ENCODE measurements at places on chromosomes 11 and 22.

DNA sequence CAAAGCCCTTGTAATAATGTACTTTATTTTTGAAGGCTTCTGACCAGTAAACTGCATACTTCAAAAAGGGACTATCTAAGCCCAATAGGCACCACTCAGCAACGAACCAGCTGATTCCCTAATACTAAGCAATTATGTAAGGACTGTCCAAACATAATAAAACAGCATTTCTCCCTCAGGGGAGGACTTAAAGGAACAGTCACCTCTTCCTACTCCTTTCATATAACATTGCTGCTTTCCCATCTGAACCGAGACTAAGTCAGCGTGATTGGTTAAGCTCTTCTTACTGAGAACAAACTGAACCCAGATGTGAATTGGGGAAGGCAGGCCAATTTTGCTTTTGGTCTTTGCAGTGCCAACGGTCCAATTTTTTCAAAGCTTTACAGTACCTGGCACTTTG lies 420.0 kb downstream of the METTL15 start:
- DNase-seq: no peak

DNA sequence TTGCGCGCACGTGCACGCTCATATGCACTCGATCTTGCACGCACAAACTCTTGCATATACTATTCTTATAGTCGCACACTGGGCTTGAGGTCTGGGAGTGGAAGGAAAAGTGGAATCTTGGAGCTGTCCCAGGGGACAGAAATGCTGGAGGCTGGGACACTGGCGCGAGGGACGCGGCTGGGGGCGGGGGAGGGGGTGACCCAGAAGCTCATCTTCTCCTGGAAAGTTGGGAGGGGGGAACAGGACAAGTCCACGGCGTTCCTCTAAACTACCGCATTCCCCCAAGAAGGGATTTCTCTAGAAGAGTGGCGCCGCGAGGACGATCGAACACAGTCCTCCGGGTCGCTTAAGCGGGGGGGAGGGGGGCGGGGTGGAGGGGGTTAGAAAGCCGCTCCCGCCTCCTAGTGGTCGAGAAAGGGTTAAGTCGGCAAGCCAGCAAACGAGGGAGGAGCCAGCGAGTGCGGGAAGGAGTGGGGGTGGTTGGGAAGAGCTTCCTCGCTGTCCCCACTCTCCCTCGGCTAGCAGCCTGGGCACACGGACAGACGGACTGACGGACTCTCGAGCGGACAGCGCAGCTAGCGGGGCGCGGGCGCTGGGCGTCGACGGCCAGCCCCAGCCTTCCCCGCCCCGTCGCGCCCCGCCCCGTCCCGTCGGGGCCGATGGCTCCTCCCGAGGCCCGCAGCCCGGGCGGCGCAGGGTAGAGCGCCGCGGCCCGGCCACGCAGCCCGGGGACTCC lies at the start of gene RTN4RL2:
Gene RTN4RL2 (plus strand): TSS at position 507 of the 736 bp plus-strand sequence. CDS start 338 bp downstream, outside the sequence.
- peak; percentile 47 for DNase-seq

DNA sequence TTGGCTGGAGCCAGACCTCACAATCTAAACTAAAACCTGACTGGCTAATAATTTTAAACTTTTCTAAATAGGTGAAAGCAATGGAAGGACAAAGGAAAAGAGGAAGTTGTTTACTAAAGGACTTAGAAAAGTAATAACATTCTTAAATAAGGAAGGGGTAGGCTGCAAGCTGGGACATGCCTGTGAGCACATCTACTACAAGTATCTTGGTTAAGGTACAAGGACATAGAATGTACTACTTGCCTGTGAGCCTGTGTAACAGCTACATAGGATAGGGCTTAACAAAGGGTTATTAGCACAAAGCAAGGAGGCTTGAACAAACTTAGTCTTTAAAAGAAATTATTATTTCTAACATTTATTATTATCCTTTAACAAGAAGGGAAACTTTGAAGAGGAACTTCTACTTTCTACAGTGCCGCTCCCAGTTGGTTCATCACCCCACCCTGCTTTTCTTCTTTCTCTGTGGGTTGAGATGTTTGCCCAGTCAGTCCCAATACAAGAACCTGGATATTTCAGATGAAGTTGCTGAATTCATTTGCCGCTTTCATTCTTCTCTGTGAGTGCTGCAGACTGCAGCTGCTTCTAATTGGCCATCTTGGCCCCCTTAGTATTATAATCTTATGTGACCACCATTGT lies 87.5 kb downstream of the PRMT3 start:
- no peak for DNase-seq

GRCh38 chr11:118899296-118899688 lies 15.6 kb downstream of the CXCR5 start:
- no peak for DNase-seq

DNA sequence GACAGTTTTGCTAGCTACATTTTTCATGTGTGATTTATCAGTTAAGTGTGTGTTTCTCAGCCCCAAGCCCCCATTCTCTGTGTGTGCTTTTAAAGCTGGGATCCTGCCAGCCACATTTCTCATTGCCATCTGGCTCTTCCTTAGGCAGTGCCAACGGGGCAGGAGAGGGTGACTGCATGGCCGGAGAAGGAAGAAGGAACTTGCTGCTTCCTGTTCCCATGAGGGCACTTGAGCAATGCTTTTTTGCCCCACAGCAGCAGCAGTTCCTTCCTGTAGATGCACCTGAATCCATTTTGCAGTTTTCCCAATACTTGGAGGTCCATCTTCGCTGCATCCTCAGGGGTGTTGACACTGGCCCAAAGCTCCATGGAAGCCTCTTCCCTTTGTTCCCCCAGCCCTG lies 37.5 kb downstream of the TNRC6B start:
- no peak for DNase-seq

DNA sequence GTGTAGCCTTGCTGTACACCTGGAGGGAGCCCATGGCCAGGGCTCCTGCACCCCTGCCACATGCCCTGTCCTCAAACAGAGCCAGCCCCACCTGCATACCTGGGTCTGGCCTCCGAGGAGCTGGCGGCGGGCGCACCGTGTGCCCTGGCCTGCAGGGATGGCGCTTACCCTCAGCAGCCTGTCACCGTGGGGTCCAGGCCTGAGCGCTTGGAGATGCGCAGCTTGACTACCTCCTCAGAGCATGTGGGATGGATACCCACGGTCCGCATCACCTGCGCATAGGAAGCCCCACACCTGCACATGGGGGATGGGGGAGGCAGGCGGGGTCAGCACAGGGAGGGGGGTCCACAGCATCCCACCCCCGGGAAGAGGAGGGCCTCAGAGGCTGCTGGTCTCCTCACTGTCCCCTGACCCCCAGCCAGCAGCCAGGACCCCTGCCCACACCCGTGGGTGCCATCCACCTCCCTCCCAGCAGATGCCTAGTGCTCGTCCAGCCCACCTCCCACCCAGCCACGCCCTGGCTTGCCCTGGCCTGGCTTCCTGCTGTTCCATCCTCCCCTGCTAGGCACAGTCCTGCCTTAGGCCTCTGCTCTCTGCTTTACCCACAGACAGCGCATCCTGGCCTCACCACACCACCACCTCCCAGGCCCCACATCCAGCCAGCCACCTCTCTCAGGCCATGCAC lies 22.4 kb upstream of the GNB1L start:
- DNase-seq: no peak

DNA sequence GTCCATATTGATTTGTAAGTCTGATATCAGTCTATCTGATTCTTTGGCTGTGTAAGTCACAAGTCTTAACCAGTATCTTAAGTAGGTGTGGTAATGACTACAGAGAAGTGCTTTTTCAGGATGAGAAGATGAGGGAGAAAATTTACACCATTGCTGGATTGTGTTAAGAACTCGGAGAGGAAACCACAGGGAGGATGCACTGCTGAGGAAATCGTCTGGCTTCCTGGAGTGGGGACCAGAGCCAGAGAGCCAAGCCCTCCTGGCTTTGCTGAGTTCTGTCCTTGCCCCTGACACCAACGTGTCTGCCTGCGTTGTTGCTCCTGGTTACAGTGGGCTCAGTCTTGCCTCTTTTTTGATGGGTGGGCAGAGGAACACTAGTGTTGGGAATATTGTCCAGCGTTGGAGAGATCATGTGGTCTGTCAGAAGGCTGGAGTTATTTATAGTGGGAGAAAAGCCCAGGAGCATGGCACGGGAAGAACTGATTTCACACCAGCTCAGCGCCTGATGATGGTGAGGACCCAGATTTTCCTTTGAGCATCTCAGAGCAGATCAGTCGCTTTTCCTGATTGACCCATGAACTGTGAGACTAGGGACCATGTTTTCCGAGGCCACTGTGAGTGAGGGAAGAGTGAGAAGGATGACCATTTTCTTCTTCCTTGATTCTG lies 29.6 kb downstream of the MARK2 start:
- no peak for DNase-seq

- DNase-seq: no peak
Measured at GRCh38 chr11:69353696-69354544, 60.0 kb downstream of the MYEOV start.

DNA sequence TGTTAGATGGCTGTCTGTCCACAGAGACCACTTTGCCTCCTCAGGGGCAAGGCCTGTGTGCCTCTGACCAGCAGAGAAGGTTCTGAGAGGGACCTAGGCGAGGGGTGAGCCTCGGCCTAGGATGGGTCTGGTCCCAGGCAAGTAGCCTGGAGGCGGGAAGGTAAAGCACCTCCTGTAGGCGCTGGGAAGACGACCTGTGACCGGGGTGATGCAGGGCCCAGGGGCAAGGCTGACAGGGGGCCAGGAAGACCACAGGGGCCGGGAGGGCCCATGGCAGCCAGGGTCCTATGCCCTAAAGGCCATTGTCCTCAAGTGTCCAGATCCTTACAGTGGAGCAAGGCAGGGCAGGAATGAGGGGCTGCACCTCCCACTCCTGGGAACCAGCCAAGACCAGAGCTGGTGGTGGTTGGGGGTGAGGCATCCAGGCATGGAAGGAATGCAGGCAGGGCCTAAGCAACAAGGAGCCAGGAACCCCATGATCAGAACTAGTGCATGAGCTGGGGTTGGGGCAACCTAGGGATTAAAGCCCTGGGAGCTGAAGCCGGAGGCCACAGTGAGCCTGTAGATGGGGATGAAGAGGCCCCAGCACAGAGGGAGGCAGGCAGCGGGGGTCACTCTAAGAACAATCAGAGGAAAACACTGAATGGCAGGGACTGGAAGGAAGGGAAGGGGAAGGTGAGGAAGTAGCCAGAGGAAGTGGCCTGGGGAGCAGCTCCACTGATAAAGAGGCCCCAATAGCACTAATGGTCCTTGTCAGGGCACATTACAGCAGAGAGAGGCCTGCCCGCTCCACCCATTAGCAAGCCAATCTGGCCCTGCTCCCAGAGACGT lies 32.9 kb upstream of the KLHL35 start:
- DNase-seq: no peak

DNA sequence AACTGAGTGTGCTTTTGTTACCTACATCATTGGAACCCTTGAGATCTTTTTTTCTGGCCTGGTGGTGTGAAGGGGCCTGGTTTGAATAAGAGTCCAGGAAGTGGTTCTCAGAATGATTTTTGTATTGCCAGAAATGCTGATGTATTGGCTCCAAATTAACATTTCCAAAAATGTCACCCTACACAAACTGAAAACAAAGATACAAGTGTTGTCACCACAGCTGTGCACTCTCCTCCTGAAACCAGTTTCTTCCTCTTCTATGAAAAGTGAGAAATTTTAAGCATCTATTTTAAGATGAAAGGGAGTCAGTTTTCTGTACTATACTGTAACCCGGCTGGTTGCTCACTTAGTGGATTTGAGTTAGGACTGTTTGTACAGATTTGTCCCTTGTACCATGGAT lies 218.8 kb downstream of the PGR start:
- DNase-seq: no peak

DNA sequence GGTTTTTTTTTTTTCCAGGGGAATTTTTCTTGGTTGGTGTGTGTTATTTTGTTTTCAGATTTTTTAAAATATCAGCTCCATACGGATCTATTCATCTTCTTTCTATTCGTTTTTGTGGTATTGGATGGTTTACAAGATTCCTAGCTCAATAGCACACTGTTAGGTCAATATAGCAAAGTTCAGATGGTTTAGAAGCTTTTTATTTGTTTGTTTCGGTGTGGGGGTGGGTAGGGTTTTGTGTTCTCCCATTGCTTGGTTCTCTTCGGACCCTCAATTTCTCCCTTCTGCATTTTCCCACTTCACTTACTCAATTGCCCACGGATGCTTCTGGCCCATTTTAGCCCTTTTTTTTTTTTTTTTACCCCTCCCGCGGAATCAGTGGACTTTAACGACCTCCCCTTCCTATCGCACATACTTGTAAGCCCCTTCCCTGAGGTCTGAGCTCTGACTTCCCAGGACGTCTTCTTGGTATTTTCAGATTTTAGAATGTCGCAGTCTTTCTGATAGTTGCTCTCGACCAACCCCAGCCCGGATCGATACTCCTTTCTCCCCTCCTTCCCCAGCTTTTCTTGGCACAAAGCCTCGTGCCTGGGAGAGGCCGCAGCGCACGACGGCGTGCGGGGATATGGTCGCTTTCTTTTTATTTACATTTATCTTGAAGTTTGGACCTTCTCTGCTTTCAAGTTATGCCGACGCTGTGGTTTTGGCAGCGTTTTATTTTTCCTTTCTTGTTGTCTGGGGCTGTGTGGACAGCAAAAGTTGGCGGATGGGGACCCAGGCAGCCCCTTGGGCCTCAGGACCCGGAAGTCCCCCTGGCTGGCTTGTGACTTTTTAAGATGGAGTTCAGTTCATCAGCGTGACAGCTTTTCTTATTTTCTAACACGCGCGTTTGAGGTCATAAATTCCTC lies 4.4 kb upstream of the SPDYC start:
- DNase-seq: no peak

DNA sequence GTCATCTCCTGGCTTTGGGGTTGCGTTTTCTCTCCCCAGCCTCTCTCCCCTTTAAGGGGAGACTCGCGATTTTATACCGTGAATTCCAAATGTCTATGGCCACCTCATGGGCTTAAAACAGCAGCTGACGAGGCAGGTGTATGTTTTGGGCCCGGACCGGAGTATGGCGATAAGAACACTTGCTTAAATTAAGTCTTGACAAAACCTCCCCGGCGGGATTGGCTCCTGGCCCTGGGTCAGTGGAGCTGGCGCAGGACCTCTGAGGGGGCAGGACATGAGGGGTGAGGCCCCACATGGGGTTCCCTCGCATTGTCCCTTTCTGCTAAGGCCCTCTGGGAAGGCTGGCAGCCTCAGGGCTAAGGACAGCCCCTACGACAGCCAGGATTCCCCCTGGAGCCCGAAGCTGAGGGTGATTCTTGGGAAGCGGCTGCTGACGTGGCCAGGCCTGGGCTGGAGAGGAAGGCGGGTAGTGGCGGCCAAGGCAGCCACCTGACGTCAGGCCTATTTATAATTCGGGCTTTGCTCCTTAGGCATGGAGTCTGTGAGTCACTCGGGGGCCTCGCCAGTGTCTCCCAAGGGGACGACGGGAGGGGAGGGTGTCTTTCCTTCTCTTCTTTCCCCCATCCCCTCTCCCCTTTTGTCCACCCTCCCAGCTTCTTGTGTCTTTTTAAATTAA lies 12.7 kb downstream of the MYO18B start:
- no peak for DNase-seq

GRCh38 chr11:68036141-68036716 lies 2.6 kb upstream of the TCIRG1 start:
- no peak for DNase-seq

- DNase-seq: no peak
Measured at GRCh38 chr11:58575377-58576020, at the start of gene LPXN. LPXN (minus strand) TSS chr11:58575856; CDS start chr11:58575772, 84 bp downstream.

- no peak for DNase-seq
Measured at GRCh38 chr11:110679323-110679975, 32.8 kb downstream of the ARHGAP20 start.

GRCh38 chr11:65653229-65654225 lies 9.2 kb downstream of the RELA start:
- DNase-seq: no peak

Data from testis (tissue), 5 donors.